ENCODE measurements at places on chromosomes 5 and 9.

- DNase-seq = no peak
Measured at GRCh38 chr9:116905171-116905588, 218.1 kb downstream of the TRIM32 start.

DNA sequence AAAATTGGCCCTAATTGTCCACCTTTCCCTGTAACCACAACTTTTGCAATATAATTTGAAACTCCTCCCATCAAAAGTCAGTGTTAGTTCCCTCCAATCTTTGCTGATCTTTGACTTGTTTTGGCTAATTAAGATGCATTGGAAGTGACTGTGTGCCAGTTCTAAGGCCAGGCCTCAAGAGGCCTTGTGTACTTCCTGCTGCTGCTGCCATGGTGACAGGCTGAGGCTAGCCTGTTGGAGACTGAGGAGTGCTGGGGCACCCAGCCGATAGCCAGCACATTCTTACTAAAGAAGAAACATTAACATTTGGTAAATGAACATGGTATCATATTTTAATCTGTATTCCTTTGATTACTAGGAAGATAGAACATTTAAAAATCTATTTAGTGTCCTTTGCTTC is 86.5 kb downstream of the SREK1 start:
- no peak for DNase-seq

DNA sequence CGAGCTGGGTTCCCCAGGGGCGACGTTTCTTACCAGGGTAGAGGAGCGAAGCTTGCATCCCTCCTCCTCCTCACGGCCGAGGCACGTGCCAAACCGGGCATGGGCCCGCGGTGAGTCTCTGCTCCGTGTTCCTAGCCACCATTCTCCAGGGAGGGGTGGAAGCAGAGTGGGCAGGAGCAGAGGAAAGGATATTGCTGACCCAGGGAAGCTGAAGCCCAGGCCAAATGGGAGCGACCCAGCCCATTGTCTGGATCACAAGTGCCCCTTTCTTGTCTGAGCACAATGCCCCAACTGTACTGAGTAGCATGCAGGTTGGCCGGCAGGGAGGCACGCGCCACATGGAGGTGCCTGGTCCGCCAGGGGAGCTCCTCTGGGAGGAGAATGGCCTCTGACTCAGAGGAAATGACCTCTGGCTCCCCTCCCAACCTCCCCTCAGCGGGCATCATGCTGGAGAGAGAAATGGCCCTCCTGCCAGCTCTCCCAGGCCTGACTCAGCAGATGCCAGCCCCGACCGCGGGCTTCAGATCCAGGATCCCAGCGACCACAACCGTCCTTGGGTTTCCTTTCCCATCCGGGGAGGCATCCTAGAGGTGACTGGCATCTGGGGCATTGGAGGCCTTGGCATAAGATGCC is 1.1 kb downstream of the PRR7 start:
- DNase-seq = peak; percentile 76

- no peak for DNase-seq
Measured at GRCh38 chr5:177365845-177366527, 8.3 kb downstream of the RGS14 start.

- DNase-seq = no peak
Measured at GRCh38 chr9:133654736-133655657, 18.8 kb downstream of the DBH start.

GRCh38 chr9:16069671-16070454 is 517.0 kb downstream of the CCDC171 start:
- no peak for DNase-seq

- DNase-seq = no peak
Measured at GRCh38 chr9:38039907-38040682, 28.9 kb downstream of the SHB start.

- DNase-seq = no peak
Measured at GRCh38 chr9:91492237-91492636, 68.6 kb upstream of the NFIL3 start.

DNA sequence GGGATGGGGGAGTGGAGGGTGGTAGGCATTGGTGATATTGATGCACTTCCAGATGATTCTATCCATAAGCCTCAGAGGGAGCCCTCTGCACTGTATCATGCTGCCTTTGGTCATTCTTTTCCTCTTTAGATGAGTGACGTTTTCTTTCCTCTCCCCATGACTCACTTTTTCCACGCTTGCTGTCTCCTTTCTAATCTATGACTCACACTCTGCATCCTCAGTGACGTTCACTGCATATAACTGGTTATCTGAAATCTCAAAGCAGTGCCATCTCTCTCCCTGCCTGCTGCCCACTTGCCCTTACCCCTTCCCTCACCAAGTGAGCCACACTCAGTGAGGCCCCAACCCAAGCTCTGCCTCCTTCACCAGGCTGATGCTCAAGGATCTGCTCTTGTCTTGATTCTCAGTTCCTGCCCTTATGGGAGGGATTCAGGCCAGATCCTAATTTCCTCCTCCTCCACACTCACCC is 31.6 kb downstream of the PTGS1 start:
- no peak for DNase-seq

GRCh38 chr9:76143834-76144233 is 250.4 kb downstream of the RFK start:
- no peak for DNase-seq

DNA sequence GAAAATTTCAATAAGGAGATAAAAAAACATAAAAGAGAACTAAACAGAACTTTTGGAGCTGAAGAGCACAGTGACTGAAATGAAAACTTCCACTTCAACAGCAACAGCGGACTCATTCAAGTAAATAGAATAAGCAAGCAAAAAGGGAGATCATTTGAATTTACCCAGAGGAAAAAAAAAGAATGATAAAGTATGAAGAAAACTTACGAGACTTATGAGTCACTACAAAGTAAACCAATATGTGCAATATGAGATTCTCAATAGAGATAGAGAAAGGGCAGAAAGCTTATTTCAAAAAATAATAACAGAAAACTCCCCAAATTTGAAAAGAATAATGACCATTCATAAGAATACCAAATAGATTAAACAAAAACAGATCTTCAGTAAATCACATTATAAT is 1605.7 kb upstream of the CDH6 start:
- no peak for DNase-seq

DNA sequence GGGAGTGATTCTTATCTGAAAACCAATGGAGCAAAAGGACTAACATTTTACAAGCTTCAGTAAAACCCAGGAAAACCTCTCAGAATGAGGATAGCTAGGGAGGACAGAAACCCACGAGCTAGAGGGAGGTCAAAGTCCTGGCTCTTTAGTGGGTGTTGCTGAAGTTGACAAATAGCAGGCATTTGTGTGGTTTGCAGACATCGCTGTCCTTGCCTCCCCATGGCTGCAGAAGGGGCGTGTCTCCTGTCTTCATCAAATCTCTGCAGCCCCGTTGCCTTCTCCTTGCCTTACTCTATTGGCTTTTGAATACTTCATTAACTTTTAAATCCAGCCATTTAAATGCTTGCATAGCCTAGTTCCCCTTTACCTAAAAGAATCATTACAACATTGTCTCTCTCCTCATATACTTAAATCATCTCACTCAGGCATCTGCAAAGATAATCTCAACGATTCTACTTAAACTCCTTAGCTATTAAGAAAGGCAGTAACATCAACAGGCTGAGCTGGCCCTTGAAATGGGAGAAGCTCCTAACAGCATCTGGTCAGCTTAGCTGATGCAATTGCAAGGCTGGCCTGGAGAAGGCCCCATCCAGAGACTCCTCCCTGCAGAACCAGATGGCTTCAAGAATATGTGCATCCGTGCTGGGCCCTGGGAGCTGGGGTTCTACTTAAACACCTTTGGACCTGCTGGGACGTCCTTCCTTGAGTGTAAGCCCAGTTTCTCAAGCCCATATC is 152.8 kb upstream of the TAS2R1 start:
- DNase-seq = no peak

DNA sequence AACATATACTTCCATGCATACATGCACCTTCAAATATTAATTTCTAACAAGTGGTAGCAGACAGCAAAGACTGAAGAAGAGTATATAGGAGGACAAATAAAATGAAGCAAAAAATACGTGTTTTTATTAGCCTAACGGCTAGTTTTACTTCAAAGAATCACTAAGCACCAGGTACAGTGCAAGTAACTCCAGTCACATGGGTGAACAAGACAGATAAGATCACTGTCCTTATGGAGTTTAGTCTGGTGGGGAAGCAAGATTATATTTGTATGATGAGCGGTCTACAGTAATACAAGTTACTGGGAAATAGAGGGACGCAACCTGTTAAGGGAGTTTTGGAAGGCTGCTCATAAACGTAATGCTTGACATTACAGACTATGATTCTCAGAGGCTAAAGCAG is 16.0 kb downstream of the FBXW2 start:
- DNase-seq = no peak

- DNase-seq = no peak
Measured at GRCh38 chr5:113776832-113777525, 263.5 kb downstream of the YTHDC2 start.

DNA sequence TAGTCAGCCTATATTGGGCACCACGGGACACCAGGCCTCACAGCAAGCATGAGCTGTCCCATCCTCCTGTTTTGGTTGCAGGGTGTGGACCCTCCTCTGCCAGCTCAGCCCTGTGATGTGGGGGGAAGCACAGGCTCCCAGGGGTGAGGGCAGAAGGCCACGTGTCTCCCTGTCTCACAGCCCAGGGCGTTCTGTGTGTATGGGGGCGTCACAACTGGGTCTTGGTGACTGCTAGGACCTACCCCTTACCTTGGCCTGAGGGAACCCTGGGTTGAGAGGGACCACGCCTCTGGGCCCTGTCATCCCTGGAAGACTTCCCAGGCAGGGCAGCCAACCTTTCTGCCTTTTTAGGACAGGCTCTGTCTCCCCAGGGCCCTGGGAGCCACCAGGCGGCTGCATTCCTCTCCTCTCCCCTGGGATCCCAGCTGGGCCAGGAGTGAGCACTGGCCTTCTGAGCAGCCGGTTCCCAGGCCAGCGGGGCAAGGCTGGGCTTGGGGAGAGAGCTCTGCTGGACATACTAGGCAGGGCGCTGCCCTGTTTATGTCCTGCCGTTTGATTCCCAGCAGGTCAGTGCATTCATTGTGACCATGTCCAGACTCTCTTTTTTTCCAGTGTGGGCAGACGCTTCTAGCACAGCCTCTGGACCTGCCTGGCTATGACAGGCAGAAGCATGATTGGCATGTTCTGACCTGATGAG is 97.4 kb downstream of the DAB2IP start:
- DNase-seq = no peak

DNA sequence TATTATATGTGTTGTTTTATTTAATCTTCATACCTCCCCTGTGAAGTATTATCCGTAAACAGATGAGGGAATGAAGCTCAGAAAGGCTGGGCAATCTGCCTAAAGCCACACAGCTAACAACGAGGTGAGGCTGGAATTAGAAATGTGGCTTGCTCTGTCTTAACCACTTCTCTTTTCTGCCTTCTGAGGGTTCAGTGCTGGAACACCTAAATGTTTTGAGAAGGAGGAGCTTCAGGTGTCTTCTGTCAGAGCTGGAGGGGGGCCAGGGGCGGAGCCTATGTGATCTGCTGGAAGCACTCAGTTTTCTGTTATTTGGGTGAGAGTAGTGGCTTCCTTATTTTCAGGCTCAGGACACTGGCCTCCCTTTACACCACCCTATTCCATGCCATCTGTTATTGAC is 35.0 kb upstream of the ARAP3 start:
- DNase-seq = no peak

- DNase-seq = peak; percentile 73
Measured at GRCh38 chr5:55344392-55344992, 36.7 kb downstream of the MTREX start.

GRCh38 chr5:55410845-55411244 is 103.1 kb downstream of the MTREX start:
- no peak for DNase-seq

DNA sequence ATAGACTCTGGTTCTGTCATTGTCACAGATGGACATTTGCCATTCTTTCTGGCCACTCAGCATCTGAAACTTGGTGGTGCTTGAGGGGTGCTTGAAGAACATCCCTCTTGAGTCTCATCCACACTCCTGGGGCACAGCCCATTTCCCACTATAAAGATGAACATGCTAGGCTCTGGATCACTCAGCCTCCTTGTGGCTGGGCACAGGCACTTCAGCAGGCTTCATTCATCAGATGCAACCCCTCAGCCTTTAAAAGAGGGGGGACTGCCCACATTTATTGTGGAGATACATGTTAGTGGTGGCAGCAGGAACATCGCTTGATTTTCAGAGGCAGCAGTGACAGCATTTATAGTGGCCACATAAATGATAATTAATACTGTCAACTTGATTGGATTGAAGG is 124.7 kb upstream of the NIPBL start:
- no peak for DNase-seq

- DNase-seq = no peak
Measured at GRCh38 chr9:98665501-98665900, 43.2 kb downstream of the GABBR2 start.

GRCh38 chr9:91837981-91838731 is 111.9 kb downstream of the ROR2 start:
- DNase-seq = peak; percentile 60

GRCh38 chr5:157253547-157253946 is 12.4 kb upstream of the CYFIP2 start:
- peak; percentile 68 for DNase-seq

GRCh38 chr5:167294882-167295680 is 996.4 kb upstream of the WWC1 start:
- DNase-seq = no peak

GRCh38 chr9:103615994-103616393 is 478.1 kb upstream of the SMC2 start:
- no peak for DNase-seq

GRCh38 chr5:87121304-87122150 is 146.2 kb upstream of the RASA1 start:
- DNase-seq = no peak

DNA sequence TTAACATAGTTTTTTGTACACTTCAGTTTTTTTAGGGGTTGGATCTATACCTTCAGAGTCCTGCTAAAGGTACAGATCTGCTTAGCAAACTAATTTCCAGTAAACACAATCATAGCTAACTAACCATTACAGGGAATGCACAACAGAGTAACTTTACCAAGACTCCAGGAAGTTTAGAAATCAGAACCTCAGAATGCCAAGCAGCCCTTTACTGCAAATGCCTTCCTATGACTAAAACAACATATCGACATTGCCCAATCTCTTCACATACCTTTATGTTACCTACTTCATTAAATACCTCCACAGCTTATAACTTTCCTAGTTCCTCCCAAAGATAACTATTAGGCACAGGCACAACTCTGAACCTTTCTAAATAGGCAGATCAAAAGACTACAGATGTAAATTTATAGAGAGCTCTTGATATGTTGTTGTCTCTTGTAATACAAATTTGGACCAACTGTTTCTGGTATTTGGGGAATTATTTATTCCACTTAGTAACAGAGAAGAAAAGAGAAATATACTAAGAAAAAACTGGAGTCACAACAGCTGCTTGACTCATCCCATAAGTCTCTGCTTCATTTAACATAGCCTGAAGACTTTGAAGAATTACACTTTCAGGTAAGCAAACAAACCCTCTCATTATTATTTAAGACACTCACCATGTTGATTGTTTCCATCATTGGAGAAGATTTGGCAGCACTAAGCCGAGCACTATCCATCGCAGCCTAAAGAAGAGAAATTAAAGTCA is 46.0 kb upstream of the OR2K2 start:
- no peak for DNase-seq
